ENCODE measurements at places on chromosomes 1 and 21.

GRCh38 chr1:34070201-34070836, 94.7 kb downstream of the CSMD2 start:
- DNase-seq = no peak

GRCh38 chr1:57377339-57378139, 46.3 kb downstream of the DAB1 start:
- no peak for DNase-seq

DNA sequence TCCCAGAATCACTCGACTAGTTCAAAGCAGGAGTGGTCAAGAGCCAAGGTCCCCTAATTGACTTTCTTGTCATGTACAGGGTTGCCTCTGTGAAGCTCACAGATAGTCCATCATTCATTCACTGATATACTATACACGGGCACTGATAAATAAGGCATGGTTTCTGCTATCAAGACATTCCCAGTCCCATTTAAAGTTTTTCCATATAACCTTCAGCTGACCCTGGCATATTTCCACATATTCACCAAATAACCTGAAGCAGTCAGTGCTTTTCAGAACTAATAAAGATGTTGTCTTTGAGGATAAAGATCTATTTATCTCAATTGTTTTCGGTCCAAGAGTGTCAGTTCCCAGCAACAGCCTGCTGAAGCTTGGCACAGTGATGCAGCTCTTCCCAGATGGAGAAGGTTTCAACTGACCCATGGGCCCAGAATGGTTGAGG, 173.4 kb downstream of the ZZZ3 start:
- DNase-seq = no peak

DNA sequence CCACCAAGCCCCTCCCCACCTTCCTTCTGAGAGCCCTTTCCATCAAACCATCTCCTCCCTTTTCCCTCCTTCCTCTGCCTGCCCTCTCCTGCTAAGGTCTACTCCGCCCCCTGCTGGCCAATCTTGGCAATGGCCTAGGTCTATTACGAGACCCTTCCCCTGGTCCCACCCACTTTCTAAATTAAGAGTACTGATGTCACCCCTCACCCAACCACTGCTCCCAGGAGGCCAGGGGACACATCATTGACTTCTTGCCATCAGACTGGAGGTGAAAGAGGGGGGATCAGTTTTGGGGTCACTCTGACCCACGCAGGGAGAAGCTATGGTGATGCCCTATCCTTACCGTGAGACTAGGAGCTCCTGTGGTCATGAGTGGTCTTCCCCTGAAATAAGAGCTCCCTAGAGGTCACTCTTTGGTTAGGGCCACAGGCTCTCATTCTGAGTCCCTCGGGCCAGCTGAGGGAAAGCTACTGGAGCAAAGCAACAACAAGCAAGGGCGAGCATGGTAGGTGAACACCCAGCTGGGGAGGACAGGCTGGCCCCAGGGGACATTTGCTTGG, 34.6 kb upstream of the S100A7 start:
- DNase-seq = peak; percentile 39

DNA sequence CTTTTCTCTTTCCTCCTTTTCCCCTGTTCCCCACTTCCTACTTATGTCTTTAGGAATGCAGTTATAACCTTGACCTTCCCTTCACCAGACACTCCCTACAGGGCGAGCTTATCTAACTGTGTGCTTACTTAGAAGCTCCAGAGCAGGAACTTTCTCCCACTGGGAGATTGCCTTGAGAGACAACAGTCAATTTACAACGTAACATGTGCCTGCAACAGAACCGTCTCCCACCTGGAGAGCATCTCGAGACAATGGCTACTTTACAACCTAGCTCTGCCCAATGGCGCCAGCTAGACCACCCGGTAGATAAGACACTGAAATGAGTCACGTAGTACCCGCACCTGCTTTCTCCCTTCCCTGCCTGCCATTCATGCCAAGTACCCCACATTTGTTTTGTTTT, 16.7 kb downstream of the HMGN1 start:
- no peak for DNase-seq

GRCh38 chr1:172957491-172957890, 93.2 kb downstream of the TNFSF18 start:
- DNase-seq = no peak

DNA sequence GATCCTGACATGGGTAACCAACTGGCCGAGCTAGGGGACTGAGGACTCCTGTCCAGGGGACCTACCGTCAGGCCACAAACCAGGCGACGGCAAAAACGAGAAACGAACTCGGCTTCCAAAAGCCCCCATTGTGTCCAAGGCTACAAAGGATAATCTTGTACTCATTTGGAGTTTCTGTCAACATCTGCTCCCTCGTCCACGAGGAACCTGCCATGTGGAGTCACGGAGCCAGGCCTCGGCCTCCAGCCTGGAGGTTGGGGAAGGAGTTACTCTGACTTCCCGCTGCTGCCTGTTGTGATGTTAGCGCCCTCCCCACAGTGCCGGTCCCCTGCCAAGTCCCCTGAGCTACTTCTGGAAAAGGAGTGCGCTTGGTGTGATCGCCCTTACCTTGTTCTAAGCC, 7.3 kb downstream of the KRTAP10-1 start:
- no peak for DNase-seq

GRCh38 chr1:36014722-36015220, 69.1 kb upstream of the TEKT2 start:
- DNase-seq = no peak

- DNase-seq = no peak
Observed at GRCh38 chr21:40208948-40209345, 341.7 kb downstream of the PCP4 start.

DNA sequence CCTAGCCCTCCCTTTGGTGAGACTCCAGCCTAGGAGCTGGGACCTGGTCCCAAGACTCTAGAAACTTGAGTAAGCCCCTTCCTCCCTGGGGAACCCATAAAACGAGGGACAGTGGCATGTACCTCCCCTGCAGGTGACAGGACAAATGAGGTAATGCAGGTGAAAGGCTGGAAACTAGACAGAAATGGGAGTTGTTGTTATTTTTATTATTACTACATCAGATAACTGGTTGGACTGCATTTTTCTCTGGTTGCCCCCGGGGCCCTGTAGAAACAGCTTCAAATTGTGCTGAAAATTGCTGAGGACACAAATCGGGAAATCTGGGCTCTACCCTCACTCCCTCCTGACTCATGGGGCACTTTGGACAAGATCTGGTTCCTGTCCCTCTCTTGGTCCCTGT, 132.3 kb upstream of the WNT4 start:
- no peak for DNase-seq

- DNase-seq = no peak
Observed at GRCh38 chr21:42550817-42551216, 37.2 kb downstream of the SLC37A1 start.

- DNase-seq = no peak
Observed at GRCh38 chr1:8722366-8722765, 95.1 kb downstream of the RERE start.

DNA sequence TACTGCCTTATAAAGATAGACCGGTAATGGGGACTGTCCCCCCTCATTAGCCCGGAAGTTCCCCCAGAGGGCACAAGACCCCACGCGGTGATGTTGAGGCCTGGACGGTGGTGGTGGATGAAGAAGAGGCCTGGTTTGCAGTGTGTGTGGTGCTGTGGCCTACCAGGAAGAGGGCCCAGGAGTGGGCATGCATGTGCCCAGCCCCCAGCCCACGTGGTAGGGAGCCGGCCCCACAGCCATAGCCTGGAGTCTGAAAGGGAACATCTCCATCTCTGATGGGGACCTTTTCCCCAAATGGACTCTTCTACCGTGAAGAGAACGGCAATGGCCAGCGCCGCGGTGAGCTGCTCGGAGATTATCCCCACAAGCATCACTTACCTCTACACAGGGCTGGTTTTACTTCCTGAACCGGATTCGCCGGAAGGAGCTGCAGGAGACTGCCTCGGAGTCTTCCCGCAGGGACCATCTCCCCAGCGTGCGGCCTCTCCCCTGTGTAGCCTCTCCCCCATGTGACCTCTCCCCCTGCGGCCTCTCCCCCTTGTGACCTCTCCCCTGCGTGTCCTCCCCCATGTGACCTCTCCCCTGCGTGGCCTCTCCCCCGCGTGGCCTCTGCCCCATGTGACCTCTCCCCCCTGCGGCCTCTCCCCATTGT, 20.6 kb downstream of the RRP1 start:
- no peak for DNase-seq

DNA sequence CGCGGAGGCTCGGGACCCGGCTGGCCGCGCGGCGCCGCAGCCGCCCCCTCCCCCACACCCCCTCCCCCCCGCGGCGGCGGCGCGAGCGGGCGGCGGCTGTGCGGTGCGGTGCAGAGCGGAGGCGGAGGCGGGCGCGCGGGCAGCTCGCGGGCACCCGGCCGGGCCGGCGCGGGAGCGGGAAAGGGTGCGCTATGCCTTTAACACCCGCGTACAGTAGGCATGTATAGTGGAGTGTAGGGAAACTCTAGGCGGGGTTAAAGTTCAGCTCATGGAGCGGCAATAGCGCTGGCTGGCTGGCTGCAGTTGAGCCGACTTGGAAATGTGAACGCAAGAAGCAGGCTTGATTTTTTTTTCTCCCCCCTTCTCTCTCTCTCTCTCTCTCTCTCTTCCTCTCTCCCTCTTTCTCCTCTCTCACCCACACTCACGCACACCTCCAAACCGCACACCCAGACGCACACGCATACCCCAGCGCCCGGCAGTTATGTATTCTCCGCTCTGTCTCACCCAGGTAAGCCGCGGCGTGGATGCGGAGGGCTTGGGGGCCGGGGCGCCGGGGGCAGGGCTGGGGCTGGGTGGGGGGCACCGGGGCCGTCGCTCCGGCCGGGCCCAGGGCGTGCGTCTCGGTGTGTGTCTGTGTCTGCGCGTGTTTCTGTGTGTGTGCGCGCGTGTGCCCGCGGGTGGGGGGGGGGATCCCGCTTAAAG, at the start of gene NFIA:
TSS of gene NFIA (plus strand) at position 251 of the 702 bp plus-strand sequence.
- DNase-seq = no peak

- DNase-seq = no peak
Observed at GRCh38 chr1:1318131-1318652, 6.3 kb downstream of the INTS11 start.

- no peak for DNase-seq
Observed at GRCh38 chr1:100322436-100323211, 29.7 kb upstream of the CDC14A start.

- no peak for DNase-seq
Observed at GRCh38 chr1:73813236-73813635, 384.7 kb downstream of the LRRIQ3 start.
